Kidney tubule cell (primary cell): ENCODE measurements at places on chromosomes 1 and 21.

DNA sequence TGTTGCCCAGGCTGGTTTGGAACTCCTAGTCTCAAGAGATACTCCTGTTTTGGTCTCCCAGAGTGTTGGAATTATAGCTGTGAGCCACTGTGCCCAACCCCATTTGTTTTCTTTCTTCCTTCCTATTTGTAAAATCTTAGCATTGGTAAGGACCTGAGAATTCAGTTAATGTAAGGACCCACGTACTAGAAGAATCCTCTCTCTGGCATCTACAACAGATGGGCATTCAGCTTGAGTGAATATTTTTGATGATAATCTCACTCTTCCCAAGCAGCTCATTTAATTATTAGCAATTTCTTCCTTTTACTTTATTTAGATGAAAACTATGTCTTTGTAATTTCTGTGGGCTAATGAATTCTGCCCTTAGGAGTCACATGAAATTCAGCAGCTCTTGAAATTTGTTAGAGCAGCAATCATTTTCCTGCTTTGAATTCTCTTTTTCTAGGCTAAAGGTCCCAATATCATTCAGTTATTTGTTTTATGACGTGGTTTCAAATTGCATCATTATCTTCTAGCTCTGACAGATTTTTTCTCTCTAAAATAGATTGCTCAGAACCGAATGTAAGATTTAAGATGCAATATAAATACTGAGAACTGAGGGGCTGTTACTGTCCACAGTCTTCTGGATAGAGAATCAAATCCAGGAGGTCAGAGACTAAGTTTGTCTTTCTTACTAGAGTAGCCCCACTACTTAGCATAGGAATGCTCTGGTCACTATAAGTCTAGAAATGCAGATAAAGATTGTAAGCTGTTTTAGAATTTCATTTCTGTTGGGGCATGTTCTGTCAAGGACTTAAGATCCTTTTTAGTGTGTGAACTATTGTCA is 59.4 kb downstream of the EPB41 start:
- no peak for DNase-seq

DNA sequence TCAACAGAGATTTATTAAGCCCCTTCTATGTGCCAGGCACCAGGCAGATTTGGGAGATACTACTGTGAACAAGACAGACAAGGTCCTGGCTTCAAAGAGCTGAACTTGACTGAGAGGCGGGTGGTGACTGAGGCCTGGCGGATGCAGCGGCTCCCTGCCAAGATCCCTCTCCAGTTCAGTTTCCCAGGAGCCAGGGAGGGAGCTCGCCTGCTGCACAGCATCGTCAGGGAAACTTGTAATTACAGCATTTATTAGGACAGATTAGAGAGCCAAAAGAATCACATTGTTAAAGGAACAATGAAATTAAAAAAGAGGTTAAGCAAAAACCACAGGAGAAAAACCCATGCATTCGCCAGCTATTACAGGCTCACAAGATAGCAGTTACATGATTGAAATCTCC is 55.3 kb downstream of the ETS2 start:
- DNase-seq, result no peak

GRCh38 chr21:17925000-17925610 is 105.9 kb upstream of the C21orf91 start:
- peak; percentile 67 for DNase-seq

DNA sequence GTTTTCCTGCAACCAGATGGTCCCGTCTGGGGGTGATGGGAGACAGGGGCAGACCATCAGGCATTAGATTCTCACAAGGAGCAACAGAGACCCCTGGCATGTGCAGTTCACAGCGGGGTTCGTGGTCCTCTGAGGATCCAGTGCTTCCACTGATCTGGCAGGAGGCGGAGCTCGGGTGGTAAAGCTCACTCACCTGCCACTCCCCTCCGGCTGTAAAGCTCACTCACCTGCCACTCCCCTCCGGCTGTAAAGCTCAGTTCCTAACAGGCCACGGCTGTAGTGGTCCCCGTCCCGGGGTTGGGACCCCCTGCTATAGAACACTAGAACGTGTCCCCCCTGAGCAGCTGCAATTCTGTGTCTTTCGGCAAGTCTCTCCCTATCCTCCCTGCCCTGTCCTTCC is 4.6 kb downstream of the KRTAP10-12 start:
- no peak for DNase-seq

- DNase-seq, result no peak
These were observed 1.2 kb downstream of the SCAF4 start for GRCh38 chr21:31730712-31731055.

- DNase-seq, result no peak
These were observed 45.0 kb downstream of the DUSP10 start for GRCh38 chr1:221696718-221697461.
